ENCODE measurements at places on chromosomes 2 and 18.
A peak's percentile ranks its signal among the peaks of the same experiment; 100 is the strongest.

DNA sequence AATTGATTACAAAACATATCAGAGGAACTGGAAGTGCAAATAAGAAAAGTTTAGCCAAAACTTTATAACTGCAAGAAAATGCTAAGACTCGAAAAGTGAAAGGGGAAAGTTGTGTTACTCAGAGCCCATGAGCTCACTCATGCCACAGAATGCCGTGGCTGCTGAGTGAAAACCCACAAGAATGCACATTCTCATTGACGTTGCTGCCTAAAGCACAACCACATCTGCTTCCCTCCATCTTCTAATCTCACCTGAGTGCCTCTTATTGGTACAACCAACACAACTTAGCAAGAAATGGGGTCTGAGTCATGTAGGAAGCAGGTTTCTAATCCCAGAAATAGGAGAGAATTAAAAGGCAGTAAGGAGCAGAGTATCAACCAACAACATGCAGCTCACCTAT, 259.7 kb downstream of the LNPK start:
- DNase-seq, result peak; percentile 90

DNA sequence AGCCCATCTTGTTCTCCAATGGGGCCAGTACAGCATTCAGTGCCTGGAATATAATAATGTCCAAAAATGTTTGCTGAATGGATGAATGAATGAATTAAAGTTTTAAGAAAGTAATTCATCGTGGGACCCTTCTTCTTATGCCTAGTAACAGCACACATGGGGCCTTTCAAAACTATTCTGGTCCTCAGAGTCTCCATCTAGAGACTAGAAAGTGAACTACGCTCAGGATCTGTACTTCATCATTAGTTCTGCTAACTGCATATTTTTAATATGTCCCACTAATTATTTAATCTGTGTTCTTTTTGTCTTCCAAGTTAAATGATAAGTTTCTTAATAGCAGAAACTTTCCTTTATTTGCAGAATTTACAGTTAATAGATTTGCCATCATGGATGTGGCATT, 172.5 kb downstream of the SMAD2 start:
- DNase-seq, result no peak

- DNase-seq, result no peak
Measured at GRCh38 chr2:14872779-14873325, 240.3 kb downstream of the LRATD1 start.

- DNase-seq, result no peak
Measured at GRCh38 chr18:39313992-39314391, 1748.4 kb upstream of the CELF4 start.

DNA sequence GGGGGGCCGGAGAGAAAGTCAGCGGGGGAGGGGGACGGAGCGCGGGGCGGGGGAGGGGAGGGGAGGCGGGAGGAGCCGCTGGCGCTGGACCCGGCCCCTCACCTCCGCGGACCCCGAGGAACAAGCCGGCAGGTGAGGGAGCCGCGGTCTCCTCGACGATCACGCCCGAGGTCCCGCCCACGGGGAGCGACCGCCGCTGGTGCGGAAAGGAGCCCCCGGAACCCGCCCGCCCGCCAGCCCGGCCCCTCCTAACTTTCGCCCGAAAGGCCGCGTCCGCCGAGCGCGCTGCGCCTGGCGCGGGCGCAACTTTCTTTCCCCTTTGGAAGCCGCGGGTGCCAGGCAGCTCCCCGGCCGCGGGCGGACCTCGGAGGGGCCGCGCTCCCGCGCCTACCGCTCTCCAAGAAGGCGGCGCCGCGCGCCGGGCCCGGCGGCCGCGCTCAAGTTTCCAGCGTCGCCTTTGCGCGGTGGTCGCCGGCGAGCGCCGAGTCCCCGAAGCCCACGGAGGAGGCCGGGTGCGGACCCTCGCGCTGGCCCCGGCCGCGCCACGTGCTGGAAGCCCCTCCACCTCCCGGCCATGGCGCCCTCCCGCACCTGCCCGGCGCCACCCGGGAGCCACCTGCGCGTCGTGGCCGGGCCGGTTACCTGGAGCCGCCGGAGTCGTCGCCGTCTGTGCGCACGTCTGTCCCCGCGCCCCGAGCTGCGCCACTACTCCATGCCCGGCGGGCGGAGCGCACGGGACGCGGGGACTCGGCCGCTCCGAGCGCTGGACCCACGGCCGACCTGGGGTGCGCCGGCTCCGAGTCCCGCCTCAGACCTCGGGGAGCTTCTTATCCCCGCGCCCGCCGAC, at the start of gene ALKAL2:
Gene ALKAL2, minus strand, starts transcription at position 181 of the 847 bp plus-strand sequence. CDS start 256 bp downstream, outside the sequence.
- DNase-seq, result no peak

DNA sequence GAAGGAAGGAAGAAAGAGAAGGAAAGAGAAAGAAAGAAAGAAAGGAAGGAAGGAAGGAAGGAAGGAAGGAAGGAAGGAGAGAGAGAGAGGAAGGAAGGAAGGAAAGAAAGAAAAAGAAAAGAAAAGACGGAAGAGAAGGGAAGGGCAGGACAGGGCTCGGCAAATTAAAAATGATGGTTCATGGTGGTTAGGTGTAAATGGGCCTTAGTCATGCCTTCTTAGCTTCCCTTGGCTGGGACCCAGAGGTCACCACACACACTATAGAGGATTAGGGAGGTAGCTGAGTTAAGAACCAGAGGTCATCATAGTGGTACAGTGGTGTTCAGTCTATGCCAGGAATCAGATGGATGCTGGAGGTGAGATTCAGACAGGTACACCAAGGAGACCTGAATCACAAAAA, 9.3 kb upstream of the ATL2 start:
- DNase-seq, result no peak

DNA sequence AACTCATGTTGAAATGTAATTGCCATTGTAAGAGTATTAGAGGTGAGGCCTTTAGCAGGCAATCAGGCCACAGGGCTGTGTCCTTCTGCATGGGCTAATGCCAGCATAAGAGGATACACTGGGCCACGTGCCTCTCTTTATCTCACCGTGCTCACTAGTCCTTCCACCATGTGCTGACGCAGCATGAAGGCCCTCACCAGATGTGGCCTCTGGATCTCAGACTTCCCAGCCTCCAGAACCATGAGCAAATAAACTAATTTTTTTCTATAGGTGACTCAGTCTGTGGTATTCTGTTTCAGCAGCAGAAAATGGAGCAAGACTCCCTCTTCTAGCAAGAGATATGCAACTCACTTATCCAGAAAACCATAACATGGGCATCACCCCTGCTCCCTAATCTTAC, 149.7 kb upstream of the ZNF236 start:
- DNase-seq, result peak; percentile 83

GRCh38 chr2:28300485-28301341, 91.9 kb upstream of the FOSL2 start:
- peak; percentile 73 for DNase-seq

GRCh38 chr18:3294435-3295080, 32.6 kb downstream of the MYL12B start:
- peak; percentile 66 for DNase-seq

GRCh38 chr2:30310371-30310770, 79.0 kb downstream of the LBH start:
- no peak for DNase-seq

- DNase-seq, result no peak
Measured at GRCh38 chr18:79223431-79223830, 154.2 kb downstream of the ATP9B start.

DNA sequence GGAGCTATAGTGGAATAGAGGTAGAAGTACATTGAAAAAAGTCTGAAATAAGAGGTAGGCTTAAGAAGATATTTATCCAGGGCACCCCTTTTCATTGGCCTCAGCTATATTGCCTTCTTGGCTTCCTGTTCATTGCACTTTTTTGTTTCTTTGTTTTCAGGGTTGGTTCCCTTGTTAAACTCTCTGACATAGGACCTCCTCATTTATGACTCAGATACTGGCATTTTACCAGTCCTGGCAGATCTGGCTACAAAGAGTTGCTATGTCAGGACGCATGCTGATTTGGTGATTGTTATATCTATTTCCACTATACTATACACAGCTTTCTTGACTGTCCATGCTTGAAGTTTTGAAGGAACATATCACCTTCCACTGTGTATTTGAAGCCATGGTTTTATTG, 60.0 kb downstream of the GCA start:
- DNase-seq, result peak; percentile 73

GRCh38 chr2:59903994-59904544, 649.4 kb downstream of the BCL11A start:
- no peak for DNase-seq

DNA sequence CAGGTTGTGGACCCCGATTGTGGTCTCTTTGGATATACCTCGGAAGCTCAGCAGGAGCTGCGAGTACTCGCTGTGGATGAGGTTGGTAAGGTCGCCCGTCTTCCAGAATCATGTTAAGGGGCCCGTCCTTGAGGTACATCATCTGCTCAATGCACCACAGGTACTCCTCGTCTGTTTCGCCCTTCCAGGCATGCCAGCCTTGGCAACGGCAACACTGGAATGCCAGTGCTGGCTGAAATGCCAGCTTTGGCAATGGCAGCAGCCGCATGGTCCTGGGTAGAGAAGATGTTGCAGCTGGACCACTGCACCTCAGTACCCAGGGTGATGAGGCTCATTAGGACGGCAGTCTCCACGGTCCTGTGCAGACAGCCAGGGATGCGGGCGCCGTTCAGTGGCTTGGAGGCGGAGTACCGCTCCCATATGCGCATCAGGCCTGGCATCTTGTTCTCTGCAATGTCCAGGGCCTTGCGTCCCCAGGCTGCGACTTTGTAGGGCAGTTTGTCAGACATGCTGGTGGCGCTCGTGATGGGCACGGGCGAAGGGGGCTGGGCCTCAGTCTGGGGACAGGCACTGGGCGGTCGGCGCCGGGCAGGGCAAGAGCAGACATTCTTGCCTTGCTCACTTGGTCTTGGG, 122.2 kb upstream of the NXPH2 start:
- DNase-seq, result no peak

GRCh38 chr2:134240061-134240460, 13.8 kb upstream of the MGAT5 start:
- no peak for DNase-seq

GRCh38 chr2:238790126-238790832, 57.6 kb upstream of the TWIST2 start:
- no peak for DNase-seq

DNA sequence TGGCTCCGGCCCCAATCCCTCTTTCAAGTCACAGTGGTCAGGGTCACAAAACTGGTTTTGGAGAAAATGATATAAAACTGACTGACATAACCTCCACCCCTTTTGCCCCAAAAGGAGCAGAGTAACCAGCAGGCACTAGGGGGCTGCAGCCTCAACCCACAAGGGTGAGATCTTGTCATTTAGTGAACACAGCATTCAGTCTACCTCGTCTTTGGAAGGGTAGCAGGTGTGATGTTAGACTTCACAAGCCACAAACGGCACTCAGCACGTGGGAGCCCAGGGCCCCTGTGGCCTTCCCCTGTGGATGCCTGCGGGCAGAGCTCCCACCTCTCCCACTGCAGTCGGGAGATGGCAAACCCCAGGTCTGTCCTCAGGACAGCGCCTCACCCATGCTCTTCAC, 372.1 kb upstream of the MYT1L start:
- no peak for DNase-seq

- no peak for DNase-seq
Measured at GRCh38 chr2:136052369-136053362, 65.3 kb downstream of the CXCR4 start.

GRCh38 chr2:98551316-98551715, 57.0 kb downstream of the COA5 start:
- DNase-seq, result no peak

- no peak for DNase-seq
Measured at GRCh38 chr18:1796636-1797035, 774.7 kb downstream of the METTL4 start.

GRCh38 chr2:186806591-186806990, 42.4 kb downstream of the ZSWIM2 start:
- DNase-seq, result no peak

GRCh38 chr2:12341215-12341614, 375.5 kb upstream of the TRIB2 start:
- no peak for DNase-seq

GRCh38 chr2:41736586-41736985, 311.2 kb upstream of the PKDCC start:
- no peak for DNase-seq

GRCh38 chr2:8234757-8235374, 447.0 kb upstream of the ID2 start:
- no peak for DNase-seq

DNA sequence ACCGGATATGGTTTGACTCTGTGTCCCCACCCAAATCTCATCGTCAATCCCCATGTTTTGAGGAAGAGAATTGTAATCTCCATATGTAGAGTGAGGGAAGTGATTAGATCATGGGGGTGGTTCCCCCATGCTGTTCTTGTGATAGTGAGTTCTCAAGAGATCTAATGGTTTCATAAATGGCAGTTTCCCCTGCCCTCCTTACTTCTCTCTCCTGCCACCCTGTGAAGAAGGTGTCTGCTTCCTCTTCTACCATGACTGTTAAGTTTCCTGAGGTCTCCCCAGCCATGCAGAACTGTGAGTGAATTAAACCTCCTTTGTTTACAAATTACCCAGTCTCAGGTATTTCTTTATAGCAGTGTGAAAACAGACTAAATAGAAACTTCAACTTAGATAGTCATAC, 69.5 kb downstream of the SESTD1 start:
- no peak for DNase-seq

GRCh38 chr2:203849010-203849409, 18.6 kb upstream of the CTLA4 start:
- DNase-seq, result no peak

GRCh38 chr2:191754103-191754502, 76.2 kb downstream of the NABP1 start:
- DNase-seq, result no peak

DNA sequence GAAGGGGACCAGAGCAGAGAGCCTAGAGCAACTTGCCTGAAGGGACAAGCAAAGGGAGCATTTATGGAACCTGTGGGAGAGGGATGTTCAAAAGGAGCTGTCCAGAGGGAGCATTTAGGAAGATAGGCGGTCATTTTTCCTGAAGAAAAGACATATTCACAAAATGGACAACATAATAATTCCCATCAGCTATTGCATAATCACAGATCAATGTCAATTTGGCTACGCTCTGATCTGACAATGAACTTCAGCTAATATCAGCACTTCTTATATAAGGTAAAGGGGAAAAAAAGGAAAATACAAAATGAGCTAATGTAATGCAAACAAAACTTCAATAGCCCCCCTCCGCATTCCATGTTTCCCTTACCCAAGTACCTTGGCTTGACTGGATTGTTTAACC, 291.1 kb upstream of the CDH7 start:
- DNase-seq, result no peak

GRCh38 chr2:45748239-45748638, 96.8 kb downstream of the PRKCE start:
- no peak for DNase-seq

GRCh38 chr2:22867973-22868372, 517.0 kb upstream of the KLHL29 start:
- DNase-seq, result no peak

GRCh38 chr18:13500869-13501542, 225.4 kb downstream of the FAM210A start:
- peak; percentile 47 for DNase-seq

All from fibroblast of lung (primary cell).